T-helper 1 cell (primary cell): ENCODE measurements at places on chromosomes 12 and 14.
A peak's percentile ranks its signal among the peaks of the same experiment; 100 is the strongest.

GRCh38 chr14:64806202-64806861, 73.4 kb downstream of the SPTB start:
- DNase-seq: no peak

DNA sequence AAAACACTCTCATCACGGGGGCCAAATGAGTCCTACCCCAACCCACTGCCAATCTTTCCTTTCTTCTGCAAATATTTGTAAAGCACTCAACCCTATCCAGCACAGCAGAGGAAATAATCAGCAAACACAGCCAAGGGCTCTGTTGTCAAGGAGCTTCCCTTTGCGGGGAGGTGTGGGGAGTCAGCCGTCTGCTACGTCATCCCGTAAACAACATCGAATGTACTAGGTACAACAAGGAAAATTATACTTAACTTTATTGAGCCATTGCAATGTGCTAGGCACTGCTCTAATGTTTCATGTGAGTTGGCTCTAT, 22.8 kb downstream of the TMEM63C start:
- no peak for DNase-seq

GRCh38 chr14:54444681-54445080, 3.5 kb upstream of the CNIH1 start:
- no peak for DNase-seq

DNA sequence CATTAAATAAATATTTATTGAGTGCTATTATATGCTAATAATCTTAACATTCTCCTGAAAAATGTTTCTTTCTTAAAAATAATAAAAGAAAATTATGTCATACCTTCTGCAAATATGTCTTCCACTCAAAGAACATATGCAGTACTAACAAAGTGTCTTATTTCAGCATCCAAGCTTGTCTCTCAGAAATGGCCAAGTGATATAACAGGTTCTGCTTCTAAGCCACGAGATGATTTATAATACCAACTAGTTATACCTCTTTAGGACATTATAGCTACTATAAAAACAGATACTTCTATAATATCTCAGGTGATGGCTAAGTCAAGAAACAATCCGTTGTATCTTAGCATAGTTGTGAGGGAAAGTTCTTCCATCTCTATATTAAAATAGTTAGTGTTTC, 128.1 kb upstream of the ARID2 start:
- no peak for DNase-seq

- DNase-seq: no peak
Measured at GRCh38 chr14:64868379-64868778, 11.3 kb downstream of the SPTB start.

GRCh38 chr14:22598099-22598895, at the start of gene ABHD4:
Gene ABHD4, plus strand, starts transcription at chr14:22598300. Its CDS starts 7 bp downstream, at chr14:22598307.
- peak; percentile 59 for DNase-seq

DNA sequence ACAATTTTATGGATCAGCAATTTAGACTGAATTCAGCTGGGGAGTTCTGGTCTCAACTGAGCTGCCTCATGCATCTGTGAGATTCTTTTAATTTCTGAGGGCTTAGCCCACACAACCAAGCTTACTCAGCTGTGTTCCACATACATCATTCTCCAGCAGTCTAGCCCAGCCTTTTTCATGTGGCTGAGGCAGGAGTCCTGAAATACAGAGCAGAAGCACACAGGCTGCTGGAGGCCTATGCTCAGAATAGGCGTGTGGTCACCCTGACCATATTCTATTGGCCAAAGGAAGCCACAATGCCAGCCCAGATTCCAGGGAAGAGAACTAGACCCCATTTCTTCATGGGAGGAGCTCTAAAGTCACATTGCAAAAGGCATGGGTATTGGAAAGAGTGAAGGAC, 72.3 kb upstream of the DHRS4 start:
- DNase-seq: no peak

DNA sequence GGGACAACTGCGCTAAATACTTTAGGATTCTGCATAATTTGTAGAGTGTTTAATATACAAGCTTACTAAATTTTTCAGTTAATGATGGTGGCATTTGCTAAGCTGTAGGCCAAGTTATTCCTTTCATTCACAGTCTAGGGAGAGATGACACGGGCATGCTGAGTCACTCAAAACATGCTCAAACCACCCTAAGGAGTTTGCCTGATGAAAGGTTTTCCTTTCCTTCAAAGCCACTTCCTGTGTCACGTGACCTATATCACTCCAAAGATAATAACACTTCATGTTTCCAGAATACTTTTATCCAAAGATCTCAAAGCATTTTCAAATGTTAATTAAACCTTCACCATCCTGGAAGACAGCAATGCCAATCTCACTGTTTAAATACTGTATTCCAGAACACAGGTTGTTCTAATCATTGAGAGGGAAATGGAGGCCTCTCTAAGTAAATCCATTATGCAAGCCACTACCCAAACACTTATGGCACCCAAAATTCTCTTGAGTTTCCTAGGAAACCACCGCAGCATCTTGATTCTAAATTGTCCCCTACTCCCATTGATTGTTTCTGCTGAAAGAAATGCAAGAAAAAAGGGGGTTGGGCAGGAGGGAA, 207.0 kb upstream of the CDKN3 start:
- no peak for DNase-seq

GRCh38 chr14:102902086-102902485, 20.4 kb upstream of the AMN start:
- no peak for DNase-seq

- no peak for DNase-seq
Measured at GRCh38 chr12:23169696-23170013, 544.7 kb downstream of the ETNK1 start.

DNA sequence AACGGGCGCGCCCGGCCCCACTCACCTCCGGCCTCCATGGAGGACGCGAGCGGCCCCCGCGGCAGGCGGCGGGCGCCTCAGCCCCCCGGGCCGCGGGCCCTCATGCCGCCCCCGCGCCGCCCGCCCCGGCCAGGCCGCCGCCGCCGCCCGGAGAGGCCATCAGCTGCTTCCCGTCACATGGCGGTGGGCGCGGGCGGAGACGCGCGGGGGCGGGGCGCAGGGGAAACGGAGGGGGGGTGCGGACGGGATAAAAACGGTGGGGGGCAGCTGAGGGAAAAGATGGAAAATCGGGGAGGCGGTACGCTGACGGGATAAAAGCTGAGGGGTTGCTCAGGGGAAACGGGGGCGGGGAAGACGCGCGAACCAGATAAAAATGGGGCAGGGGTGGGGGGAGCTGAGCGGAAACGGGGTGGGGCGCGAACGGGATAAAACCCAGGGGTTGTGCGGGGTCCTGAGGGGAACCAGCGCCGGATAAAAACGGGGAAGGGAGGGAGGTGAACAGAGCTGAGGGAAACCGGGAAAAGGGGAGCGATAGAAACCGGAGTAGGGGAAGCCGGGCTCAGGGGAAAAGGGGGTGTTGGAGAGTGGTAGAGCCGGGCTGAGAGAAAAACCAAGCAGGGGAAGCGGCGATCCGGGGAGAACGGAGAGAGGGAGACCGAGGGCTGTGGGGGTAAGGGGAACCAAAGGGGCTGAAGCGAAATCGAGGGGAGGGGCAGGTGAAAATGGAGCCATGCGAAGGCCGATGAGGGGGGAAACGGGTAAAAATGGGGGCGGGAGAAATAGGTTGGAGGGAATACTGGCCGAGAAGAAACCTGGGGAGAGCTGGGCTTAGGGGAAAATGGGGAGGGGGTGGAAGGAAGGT, at the start of gene WSB2:
Gene WSB2 (minus strand): TSS at position 169 of the 862 bp plus-strand sequence. CDS start 131 bp downstream, at position 38.
- DNase-seq: peak; percentile 38

DNA sequence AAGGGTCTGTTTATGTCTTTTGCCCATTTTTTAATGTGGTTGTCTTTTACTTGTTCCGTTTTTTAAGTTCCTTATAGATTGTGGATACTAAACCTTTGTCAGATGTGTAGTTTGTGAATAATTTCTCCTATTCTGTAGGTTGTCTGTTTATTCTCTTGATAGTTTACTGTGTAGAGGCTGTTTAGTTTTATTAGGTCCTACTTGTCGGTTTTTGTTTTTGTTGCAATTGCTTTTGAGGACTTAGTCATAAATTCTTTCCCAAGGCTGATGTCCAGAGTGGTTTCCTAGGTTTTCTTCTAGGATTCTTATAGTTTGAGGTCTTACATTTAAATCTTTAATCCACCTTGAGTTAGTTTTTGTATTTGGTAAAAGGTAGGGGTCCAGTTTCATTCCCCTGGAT, 33.9 kb downstream of the SLC39A9 start:
- no peak for DNase-seq

- DNase-seq: no peak
Measured at GRCh38 chr14:103194256-103195045, 71.2 kb downstream of the TNFAIP2 start.

GRCh38 chr12:132036063-132036683, 86.4 kb downstream of the EP400 start:
- DNase-seq: no peak

GRCh38 chr12:48990552-48990951, 8.6 kb downstream of the DDN start:
- DNase-seq: no peak

GRCh38 chr12:123807670-123808069, 45.6 kb downstream of the DNAH10 start:
- DNase-seq: no peak

DNA sequence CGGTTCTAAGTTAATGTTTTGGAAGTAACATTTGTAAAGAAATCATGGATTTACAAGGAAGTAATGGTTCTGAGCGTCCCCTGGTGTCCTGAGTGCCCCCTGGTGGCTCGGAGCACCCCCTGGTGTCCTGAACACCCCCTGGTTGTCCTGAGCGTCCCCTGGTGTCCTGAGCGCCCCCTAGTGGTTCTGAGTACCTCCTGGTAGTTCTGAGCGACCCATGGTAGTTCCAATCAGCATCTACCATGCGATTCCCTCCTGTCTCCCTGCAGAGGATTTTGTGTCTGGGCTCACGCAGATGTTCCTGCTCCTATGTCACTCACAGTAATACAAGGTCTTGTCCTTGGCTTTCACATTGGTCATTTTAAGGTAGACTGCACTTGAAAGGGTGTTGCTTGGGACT, 1352.9 kb downstream of the TMEM121 start:
- peak; percentile 34 for DNase-seq

GRCh38 chr12:50087151-50087550, 2.0 kb downstream of the SMARCD1 start:
- DNase-seq: no peak

GRCh38 chr12:14260011-14260993, 105.2 kb upstream of the ATF7IP start:
- DNase-seq: no peak

GRCh38 chr14:103576371-103577024, 13.7 kb downstream of the COA8 start:
- no peak for DNase-seq

- no peak for DNase-seq
Measured at GRCh38 chr14:85223667-85224066, 306.3 kb upstream of the FLRT2 start.

- no peak for DNase-seq
Measured at GRCh38 chr12:104605685-104606084, 148.9 kb downstream of the CHST11 start.

DNA sequence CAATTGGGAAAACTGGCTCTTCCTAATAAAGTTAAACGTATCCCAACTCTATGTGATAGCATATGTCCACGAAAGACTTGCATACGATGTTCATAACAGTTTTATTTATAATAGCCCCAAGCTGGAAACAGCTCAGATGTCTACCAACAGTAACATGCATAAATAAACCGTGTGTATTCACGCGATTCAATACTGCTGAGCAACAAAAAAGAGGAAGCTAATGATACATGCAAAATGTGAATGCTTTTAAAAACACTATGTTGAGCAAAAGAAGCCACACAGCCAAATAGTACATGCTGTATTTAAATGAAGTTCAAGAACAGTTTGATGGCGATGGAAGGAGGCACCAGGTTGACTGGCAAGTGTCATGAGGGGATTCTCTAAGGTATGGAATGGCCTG, 55.7 kb downstream of the TRIM9 start:
- DNase-seq: no peak

- DNase-seq: no peak
Measured at GRCh38 chr14:86797075-86797351, 1196.0 kb downstream of the GALC start.

DNA sequence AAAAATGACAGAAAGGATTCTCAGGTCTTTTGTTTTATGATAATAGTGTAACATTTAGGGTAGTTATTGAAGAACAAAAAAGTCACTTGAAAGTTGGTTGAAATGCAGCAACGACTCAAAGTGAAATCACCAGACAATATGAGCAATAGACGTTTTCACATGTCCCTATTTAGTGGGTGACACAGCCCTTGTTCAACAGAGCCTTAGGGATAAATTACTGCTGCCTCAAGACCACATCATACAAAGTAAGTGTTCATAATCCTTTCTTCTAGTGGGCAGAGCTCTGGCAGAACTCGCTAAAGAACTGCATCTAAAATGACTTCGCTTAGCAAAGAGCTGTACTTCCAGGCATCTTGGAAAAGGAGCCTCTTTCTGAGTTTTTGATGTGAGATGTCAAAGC, 128.5 kb upstream of the LMNTD1 start:
- DNase-seq: no peak

GRCh38 chr14:85483037-85483436, 46.9 kb upstream of the FLRT2 start:
- no peak for DNase-seq

DNA sequence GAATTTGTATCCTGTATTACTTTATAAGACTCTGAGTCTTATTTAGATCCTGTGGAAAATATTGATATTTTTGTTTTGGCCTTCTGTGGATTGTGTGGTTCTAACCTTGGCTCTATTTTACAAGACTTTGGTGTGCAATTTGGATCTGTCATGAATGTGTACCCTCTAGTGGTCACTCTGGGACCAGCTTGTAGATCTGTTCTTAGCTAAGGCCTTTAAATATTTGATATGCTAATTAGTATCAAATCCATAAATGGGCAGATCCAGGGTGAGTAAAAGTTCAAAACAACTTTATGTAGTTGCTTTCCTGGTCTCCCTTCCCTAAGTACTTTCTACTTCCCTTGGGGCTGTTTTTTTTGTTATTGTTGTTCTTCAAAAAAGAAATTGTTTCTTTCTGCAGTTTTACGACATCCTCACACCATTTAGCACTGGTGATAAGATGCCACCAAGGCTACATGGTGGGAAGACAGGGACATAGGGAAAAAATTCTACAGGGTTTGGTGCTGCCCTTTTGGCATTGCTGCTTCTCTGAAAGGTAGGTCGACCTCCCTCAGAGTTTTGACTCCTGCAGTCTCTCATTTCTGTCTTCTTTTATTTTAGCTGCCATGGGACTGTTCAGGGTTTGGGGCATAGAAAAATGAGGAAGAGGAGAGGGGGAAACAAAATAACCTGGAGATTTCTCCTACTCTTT, 238.5 kb downstream of the GPHN start:
- DNase-seq: no peak

- peak; percentile 39 for DNase-seq
Measured at GRCh38 chr14:21268617-21269251, 508 bp downstream of the HNRNPC start.

GRCh38 chr12:4210183-4210582, 63.4 kb upstream of the CCND2 start:
- DNase-seq: no peak

DNA sequence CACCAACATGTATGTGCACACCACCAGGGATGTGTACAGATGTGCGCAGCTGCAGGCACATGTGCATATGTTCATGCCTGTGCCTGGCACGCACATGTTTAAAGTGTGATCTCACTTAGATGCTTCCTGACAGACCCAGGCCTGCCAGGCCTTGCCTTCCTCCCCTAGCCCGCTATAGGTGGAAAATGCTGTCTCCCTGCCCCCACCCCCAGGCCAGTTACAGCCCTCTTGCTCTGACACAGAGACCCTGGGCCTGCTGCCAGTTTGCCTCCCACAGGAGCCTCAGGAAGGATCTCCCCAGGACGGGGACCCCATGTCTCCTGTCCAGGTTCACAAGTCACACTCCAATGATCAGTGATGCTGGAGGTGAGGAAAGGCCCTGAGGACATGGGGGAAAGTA, 21.6 kb downstream of the FIGNL2 start:
- no peak for DNase-seq

- no peak for DNase-seq
Measured at GRCh38 chr14:59020382-59020781, 168.1 kb upstream of the DAAM1 start.
